ENCODE measurements at places on chromosomes 1 and 21.

DNA sequence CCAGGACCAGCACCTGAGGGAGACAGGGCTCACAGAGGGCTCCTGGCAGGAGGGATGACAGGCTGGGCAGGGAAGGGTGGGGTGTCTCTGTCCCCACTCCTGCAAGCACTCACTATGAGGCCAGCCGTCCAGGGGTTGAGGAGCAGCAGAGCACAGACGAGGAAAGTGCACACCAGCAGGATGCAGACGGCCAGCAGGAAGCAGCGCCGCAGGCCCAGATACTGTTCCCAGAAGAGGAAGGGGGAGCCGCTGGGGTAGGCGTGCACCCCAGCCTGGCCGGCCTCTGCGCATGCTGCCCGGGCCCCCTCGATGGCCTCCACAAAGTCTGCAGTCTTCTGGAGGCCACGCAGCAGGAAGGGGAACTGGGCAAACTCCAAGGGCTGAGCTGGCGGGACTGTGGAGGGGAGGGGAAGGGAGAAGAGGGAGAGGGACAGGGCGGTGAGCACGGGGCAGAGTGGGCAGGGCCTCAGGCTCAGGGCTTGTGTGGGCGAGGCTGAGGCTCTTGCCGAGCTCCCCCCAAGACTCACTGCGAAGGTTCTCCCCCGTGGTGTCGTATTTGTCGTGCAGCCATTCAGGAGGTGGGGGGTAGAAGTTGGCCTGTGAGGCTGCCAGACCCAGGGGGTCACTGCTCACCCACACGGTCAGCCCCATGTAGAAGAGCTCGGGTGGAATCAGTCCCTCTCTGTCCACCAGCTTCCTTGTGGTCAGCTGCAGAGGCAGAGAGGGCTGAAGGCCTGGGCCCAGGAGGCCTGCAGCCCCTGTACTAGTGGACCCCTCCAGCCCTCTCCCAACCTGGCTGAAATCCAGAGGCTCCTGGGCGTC is 16.5 kb downstream of the PTCH2 start:
- no peak for DNase-seq

DNA sequence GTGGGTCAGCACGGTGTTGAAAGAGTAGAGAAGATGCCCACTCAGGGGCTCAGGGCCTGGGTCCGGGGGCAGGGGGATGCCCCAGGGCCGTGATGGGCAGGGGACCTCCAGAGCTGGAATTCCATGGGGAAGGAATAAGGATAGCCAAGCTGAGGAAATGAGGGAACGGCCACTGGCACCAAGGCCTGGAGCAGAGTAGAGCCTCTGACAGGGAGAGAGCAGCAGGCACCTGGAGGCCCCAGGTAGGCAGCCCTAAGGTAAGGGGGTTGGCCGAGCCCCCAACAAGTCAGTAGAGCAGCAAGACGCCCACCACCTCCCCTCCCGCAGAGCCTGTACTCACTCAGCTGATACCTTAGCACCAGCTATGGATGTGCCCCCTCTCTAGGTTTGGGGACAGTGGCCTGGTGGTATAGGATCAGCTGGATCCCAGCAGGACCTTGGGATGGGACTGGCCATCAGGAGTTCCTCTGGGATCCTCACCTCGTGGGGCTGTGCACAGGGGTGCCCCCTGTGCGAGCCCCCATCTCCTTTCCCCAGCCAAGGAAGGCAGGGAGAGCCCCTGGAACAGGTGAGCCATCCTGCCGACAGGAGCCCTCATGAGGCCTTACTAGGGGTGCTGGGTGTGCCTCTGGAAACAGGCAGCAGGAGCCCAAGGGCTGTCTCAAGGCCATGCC is 21.0 kb upstream of the ARF1 start:
- no peak for DNase-seq

DNA sequence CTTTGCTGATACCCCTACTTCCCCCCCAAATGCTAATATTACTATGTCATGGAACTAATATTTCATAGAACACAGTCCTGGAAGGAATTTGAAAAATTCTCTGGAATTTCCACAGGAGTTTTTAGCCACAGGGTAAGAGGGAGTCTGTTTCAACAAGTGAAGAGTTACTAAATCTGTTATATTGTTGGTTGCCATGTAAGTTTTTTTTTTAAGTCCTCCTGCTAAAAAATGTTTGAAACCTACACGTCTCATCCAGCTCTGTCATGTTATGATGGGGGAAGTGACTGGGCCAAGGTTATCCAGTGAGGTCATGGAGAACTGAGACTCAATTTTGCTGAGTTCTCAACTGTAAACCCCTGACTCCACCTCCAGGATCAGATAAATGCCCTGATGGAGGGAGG is 60.8 kb upstream of the USP24 start:
- no peak for DNase-seq

GRCh38 chr1:76625886-76626678 is 241.2 kb upstream of the ST6GALNAC5 start:
- DNase-seq: no peak

GRCh38 chr1:232900818-232901217 is 49.6 kb upstream of the NTPCR start:
- no peak for DNase-seq

GRCh38 chr1:196180847-196181593 is 427.2 kb downstream of the KCNT2 start:
- DNase-seq: no peak

GRCh38 chr1:6005276-6005917 is 13.2 kb upstream of the NPHP4 start:
- no peak for DNase-seq

GRCh38 chr1:232570007-232570406 is 59.9 kb downstream of the SIPA1L2 start:
- no peak for DNase-seq

- no peak for DNase-seq
Measured at GRCh38 chr1:206049293-206049692, 3.7 kb upstream of the RHEX start.

DNA sequence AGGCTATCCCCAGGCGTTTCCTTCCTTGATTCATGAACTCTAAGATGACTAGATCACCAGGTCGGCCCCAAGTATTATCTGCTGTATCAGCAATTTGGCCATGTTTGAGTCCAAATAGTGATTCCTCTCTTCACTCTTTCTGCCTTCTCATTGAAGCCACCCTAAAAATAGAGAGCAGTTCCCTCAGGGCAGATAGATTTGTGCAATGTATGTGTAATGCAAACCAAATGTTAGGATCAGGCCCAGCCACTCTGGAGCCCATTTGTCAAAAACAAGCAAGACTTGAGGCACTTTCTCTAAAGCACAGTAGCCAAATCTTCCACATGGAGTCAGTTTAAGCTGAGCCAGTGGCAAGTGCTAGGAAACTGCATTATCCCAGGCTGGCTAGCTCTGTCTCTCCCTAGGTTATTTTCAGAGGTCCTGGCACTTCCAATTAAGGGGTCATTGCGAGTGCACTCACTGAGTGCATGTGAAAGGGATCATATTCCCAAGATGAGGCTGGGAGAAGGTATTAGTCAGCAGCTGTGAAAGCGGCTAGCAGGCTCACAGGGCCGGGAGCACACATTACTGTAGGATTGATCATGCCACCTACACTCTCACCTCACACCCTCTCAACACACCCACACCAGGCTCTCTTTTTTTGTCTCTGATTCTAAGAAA is 97.9 kb upstream of the RAB3GAP2 start:
- DNase-seq: no peak

- DNase-seq: no peak
Measured at GRCh38 chr1:8040586-8040985, 14.5 kb upstream of the ERRFI1 start.

DNA sequence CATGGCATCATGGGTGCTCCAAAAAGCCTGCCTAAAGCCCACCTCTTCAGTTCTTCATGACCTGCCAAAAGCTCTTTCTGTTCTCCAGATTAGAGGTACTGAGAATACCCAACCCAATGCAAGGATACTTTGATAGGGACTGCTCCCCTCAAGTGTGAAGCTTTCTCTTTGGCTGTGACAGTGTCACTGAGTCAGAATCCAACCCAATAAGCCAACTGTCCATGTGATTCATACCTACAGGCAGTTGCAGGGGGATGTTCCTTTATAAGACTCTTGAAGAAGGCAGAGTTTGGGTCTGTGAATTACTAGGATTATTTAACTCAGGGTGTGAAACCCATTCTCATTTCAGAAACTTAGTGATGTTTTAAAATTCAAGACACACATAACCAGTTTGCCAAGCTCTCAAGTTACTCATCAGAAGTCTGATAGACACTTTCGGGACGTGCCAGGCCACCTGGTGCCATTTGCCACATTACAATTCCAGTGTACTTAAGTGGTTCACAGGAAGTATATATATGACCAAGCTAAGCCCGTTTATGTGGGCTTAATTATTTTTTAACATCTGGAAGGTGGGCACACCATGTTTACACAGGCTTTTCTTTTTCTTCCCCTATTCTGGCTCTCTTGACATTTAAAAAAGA is 265.8 kb downstream of the NFIA start:
- DNase-seq: no peak

GRCh38 chr1:24742090-24742938 is 2.9 kb upstream of the CLIC4 start:
- DNase-seq: no peak

GRCh38 chr1:28926629-28927265 is 12.4 kb downstream of the EPB41 start:
- DNase-seq: no peak

GRCh38 chr1:30725450-30726095 is 2.2 kb upstream of the MATN1 start:
- DNase-seq: no peak

DNA sequence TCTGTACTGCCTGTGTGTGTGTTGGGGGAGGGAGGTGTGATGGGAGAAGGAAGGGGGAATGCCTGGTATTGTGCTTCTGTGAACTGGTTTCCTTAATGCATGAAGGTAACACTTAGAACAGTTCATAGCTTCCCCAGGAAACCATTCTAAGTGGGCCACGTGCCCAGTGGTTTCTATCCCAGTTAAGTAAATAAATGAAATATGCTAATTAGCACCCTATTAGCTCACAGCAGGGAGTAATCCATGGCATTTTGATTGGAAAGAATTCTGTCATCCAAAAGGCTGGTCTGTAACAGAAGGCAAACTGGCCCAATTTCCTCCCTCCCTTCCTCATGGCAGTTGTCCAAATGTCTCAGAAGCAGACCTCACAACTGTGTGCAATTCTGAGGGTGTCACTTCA is 199.3 kb downstream of the TTLL7 start:
- no peak for DNase-seq

- no peak for DNase-seq
Measured at GRCh38 chr1:39501666-39502065, 10.2 kb downstream of the BMP8A start.

- DNase-seq: no peak
Measured at GRCh38 chr1:2598329-2598931, 11.9 kb downstream of the PRXL2B start.

GRCh38 chr1:46544561-46545240 is 6.7 kb downstream of the KNCN start:
- DNase-seq: no peak

DNA sequence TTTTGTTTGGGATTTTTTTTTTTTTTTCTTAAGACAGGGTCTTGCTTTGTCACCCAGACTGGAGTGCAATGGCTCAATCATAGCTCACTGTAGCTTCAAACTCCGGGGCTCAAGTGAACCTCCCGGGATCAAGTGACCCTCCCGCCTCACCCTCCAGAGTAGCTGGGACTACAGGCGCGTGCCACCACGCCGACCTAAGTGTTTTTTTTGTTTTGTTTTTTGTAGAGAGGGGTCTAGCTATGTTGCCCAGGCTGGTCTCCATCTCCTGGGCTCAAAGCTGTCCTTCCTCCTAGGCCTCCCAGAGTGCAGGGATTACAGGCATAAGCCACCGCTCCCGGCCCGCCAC is 776 bp downstream of the HLCS start:
- DNase-seq: no peak

GRCh38 chr1:117512728-117513321 is 93.0 kb upstream of the TENT5C start:
- no peak for DNase-seq

- no peak for DNase-seq
Measured at GRCh38 chr21:41231060-41231459, 63.1 kb downstream of the BACE2 start.

DNA sequence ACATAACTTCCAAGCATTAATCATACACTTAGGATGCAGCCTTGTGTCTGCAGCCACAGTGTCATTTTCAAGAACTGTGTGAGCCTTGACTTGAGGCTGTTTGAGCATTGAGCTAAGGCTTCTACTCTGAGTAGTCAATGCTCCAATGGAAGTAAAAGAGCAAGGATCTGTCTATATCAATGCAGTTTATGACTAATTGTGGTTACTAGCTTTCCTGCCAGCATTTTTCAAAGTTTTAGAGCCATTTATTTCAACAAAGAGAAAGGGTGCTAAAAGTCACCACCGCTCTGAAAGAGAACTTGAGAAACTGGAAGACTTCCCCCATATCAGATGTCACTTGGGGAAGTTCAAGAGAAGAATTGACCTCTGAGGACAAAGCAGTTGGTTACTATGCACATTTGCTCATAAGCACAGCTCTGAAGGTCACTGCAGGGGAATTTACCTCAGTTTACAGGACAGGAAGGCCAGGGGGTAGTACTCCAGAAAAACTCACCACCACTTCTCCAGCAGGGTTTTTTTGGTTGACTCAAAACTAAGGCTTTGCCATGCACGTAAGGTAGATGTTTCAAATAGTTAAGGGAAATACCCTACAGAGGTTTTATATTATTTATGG is 24.5 kb upstream of the RGS1 start:
- no peak for DNase-seq

DNA sequence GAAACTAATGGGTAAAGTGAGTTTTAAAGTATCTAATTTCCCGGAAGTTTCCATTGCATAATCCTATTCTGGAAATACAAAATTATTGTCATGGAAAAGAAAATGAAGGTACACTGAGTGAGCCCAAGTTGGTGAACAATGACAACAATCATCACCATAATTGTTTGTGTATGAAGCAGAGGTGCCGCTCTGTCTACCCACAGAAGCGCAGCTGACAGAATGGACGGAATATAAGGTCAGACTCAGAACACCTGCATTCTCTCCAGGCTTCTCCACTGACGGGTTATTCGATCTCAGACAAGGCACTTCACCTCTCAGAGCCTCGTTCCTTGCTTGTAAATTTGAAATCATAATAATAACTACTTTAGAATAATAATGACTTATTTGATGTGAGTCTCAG is 99.1 kb upstream of the NGF start:
- DNase-seq: no peak

DNA sequence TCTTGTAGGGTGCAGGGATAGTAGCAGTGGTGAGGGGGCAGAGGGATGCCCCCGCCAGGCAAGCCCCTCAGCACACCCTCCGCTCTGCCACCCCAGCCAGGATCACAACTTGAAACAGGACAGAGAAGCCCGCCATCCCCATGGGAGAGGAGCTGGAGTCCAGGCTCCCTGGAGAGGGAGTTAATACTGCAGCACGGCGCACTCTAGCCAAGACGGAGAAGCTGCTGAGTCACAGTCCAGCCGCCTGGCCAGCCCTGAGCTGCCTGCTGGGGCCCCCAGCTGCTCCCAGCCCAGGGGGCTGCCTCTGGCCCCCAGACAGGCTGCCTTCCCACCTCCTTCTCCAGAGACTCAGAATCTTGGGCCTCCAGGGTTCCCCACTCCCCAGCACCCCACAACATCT is 87.2 kb downstream of the SYT2 start:
- DNase-seq: no peak

All from activated T-helper 1 cell treated with Interleukin-2 at 50 U/mL for 16 hours (primary cell).